ENCODE measurements at places on chromosomes 11 and 22.
A peak's percentile ranks its signal among the peaks of the same experiment; 100 is the strongest.

- DNase-seq = no peak
Measured at GRCh38 chr22:17954860-17955587, 69.3 kb downstream of the MICAL3 start.

GRCh38 chr22:46352691-46353386, 17.3 kb downstream of the TRMU start:
- DNase-seq = peak; percentile 19

GRCh38 chr11:66907751-66908630, 50.2 kb downstream of the PC start:
- no peak for DNase-seq

GRCh38 chr22:49303061-49303735, 524.5 kb downstream of the BRD1 start:
- DNase-seq = no peak

- no peak for DNase-seq
Measured at GRCh38 chr11:88246696-88247095, 71.5 kb upstream of the RAB38 start.

DNA sequence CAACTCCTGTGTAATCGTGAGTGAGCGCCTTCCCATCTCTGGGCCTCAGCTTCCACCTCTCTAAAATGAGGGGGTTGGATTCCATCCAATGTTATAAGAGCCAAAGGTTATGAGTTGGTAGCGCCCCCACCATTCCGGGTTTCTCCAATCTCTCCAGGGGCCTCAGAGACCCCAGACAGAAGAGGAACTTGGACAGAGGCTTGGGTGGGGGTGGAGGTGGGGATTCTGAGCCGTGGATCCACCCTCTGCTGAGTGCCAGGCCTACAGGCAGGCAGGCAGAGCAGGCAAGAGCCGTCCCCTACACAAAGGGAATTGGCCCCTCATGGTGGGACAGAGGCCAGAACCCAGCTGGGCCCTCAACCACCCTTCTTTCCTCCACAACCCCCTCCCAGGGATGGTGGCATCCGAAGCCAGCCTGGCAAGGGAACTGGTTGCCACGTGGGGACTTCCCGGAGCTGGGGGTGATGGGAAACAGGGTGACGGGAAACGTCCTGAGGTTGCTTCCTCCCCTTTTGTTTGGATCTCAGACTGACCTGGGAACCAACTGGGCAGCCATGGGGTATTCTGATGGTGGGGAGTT, 31.8 kb downstream of the TXN2 start:
- no peak for DNase-seq

DNA sequence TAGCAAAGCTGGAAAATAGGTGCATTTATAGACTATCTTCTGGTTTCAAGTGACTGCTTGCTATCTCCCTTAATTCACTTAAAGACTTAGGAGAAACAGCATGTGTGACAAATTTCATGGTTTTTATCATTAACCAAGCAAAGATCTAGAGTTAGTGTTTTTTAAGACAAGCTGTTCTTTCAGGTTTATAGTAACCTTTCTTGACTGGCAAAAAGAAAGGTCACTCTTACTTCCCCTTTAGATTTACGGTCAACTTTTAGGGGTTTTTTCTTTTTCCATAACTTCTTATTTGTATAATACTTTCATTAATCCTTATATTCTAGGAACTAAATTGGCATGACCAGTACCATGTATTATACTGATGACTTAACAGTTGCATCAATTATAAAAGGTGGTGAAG, 46.6 kb downstream of the KDM2A start:
- DNase-seq = no peak

- no peak for DNase-seq
Measured at GRCh38 chr11:103594283-103594682, 442.2 kb upstream of the DDI1 start.

- no peak for DNase-seq
Measured at GRCh38 chr22:42596336-42596735, 18.3 kb downstream of the POLDIP3 start.

- peak; percentile 63 for DNase-seq
Measured at GRCh38 chr22:27804470-27805297, 3.1 kb upstream of the MN1 start.

- DNase-seq = no peak
Measured at GRCh38 chr11:41307296-41308080, 152.0 kb downstream of the LRRC4C start.
